Smooth muscle cell of trachea (primary cell): ENCODE measurements at places on chromosomes 1 and 21. TPM values are rescaled to one million over a fixed set of nuclear protein-coding genes. Genes with fewer than 3 reads are reported as not detected.

CFHR2 gene
- total RNA-seq = not detected in 2 replicates

SAMD11 gene
- 11.1 and 12.7 TPM in 2 replicates for total RNA-seq

FCRL4 gene
- total RNA-seq = not detected in 2 replicates

OR10J1 gene
- total RNA-seq = not detected in 2 replicates

IL19 gene
- total RNA-seq = not detected in 2 replicates

C4BPA gene
- total RNA-seq = not detected in 2 replicates

AP4B1 gene
- total RNA-seq = 18.7 and 27.2 TPM in 2 replicates

NDUFV3 gene
- 56.6 and 81.7 TPM in 2 replicates for total RNA-seq

DNM3 gene
- 2.0 and 5.5 TPM in 2 replicates for total RNA-seq

LRRC38 gene
- not detected in 2 replicates for total RNA-seq

SLAMF6 gene
- not detected in 2 replicates for total RNA-seq
